ENCODE measurements at places on chromosomes 2 and 18. TPM values are rescaled to one million over a fixed set of nuclear protein-coding genes. Genes with fewer than 3 reads are reported as not detected.

DNA sequence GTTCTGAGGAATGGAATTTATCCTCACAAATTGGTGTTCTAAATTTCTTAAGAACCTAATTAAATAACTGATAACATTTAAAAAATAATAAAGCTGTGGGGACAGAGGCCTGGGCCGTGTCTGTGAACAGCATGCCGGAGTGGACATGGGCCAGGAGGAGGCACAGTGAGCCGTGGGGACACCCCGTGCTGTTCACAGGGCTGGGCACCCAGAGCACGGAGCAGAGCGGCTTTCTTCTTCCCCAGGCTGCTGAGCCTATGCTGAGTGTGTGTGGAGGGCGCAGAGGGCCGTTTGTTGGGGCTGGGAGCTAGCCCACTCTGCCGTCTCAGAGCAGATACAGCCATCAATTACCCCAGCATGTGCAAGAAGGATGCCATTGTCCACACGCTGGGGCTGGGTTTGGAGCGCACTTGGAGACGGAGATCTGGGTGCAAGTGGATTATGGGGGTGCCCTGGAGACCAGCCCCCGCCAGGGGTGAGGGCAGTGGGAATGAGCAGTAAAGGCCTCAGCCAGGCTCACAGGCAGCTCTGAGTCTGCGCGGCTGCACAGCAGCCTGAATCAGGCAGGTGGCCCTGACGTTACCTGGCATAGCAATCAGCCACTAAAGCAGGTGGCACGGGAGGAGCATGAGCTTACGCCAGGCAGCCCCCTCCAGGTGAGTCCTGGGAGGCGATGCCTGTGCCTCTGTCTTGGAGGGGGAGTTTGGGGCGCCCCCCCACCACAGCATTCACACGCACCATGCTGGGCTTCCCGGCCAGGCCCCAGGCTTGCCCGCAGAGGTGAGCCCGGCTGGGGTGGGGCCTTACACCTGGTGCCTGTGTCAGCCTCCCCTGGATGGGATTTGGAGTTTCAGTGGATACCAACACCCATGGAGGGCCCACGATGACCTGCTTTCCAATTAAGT is 52.1 kb upstream of the SLC66A3 start:
- no peaks in the 10 kb centered on the region for H3K36me3 ChIP-seq
- H3K4me3 ChIP-seq: no peak overlapping the region
- no peak overlapping the region for H3K27ac ChIP-seq
- H3K27me3 ChIP-seq: no peaks in the 10 kb centered on the region
- DNase-seq: no peak

GRCh38 chr2:178796079-178796677 is 11.0 kb downstream of the TTN start:
- H3K36me3 ChIP-seq: no peaks in the 10 kb centered on the region
- DNase-seq: no peak
- H3K4me1 ChIP-seq: no peaks in the 10 kb centered on the region
- H3K4me3 ChIP-seq: no peak overlapping the region

DNA sequence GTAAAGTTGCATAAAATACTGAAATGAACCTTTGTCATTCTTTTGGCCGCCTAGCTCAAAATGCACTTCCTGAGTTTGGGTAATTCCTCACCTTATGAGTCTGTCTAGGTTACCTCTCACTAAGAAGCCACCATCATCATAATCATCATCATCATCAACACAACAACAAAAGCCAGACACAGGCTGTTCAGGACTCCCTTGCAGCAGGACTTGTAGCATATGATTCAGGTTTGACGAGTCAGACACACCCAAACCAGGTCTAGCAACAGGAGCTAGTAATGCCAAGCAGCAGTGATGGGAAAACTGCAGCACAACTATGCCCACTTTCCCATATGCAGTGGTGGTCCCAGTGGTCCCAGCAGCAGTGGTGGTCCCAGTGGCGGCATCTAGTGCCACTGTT is 2.8 kb upstream of the SGO2 start:
- DNase-seq: peak; percentile 17
- peak overlapping the region; percentile 47 for H3K27ac ChIP-seq
- H3K36me3 ChIP-seq: no peaks in the 10 kb centered on the region
- H3K4me1 ChIP-seq: peaks cover 22% of the 10 kb centered on the region
- H3K4me3 ChIP-seq: no peak overlapping the region

GRCh38 chr2:191791953-191792560 is 54.8 kb downstream of the CAVIN2 start:
- no peaks in the 10 kb centered on the region for H3K4me1 ChIP-seq
- H3K27ac ChIP-seq: no peak overlapping the region
- no peak for DNase-seq
- H3K36me3 ChIP-seq: no peaks in the 10 kb centered on the region
- H3K4me3 ChIP-seq: no peak overlapping the region
- no peaks in the 10 kb centered on the region for H3K27me3 ChIP-seq

- no peaks in the 10 kb centered on the region for H3K4me1 ChIP-seq
- no peak overlapping the region for H3K4me3 ChIP-seq
- DNase-seq: no peak
- no peak overlapping the region for H3K27ac ChIP-seq
Observed at GRCh38 chr18:79916546-79917168, 34.8 kb downstream of the SLC66A2 start.

DNA sequence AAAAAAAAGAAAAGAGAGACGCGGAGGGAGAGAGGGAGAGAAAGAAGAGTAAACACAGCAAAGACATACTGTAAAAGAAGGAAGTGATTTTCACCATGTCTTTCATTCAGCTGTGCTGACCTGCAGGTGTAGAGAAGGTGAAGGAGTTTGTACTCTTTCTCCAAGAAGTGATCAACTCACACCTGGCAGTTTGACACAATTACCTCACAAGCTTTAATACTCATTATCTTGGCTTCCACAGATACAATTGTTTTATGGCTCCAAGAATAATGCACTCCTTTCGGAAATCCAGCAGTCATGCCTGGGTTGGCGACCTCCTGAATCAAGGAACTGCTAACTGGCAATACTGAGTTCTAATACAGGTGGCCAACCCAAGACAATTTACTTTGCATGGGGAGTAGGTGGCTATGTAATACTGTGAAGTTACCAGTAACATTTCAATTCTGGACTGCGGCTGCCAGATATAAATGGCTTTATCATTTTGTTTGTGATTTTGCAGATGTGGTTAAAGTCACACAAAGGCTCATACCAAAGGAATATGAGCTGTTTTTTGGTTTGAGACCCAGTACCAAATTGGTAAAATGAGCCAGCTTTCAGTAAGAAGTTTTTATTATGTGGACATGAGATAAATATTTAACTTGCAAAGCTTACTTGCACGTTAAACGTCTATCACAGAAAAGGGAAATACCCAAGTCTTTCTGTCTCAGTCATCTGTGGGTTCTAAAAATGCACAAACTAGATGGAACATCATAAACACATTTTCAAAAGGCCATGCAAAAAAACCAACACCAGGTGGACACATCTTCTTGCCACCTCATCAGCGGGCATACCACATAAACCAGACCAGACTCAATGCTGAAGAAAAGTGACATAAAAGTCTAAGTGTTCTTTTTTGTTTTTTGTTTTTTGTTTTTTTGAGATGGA is 69.3 kb downstream of the NCKAP5 start:
- no peak overlapping the region for H3K4me3 ChIP-seq
- peak; percentile 21 for DNase-seq
- H3K27me3 ChIP-seq: no peaks in the 10 kb centered on the region
- H3K36me3 ChIP-seq: no peaks in the 10 kb centered on the region
- peaks cover 23% of the 10 kb centered on the region for H3K4me1 ChIP-seq

DNA sequence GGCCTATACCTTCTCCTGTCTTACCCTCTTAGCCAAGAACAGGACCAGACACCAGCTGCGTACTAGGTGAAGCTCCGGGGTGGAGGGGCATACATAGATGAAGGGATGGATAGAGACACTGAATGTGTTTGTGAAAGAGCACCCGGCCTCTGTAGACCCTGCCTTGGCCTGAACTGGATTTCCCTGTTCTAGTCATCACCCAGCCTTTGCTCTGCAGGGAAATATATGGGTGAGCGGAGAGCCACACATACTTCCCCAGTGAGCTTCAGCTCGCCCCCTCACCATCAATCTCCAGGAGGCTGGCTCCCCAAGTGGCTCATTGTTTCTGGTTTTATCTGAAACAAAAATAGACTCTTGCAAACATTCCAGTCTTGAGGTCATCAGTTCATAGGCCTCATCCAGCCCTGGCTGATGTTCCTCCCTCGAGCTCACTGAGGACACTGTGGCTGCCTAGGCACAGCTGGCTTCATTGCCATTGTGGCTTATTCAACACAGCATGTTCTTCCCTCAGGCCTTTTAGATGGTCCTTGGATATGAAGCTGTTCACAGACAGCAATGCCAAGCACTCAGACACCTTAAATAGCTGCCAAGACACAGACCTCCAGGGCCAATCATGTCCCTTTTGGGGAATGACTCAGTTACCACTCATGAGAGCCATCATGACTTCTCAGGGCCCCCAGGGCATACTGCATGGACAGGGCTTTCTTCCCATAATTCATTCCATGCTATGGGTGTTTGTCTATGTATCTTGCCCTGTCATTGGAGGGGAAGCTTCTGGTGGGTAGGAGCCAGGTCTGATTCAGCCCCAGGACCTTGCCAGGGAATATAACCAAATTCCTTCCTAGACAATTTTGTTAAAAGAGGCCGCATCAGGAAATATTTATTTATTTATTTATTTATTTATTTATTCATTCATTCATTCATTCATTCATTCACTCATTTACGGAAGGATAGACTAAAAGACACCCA is 82.4 kb downstream of the TTC32 start:
- no peak overlapping the region for H3K27ac ChIP-seq
- no peak for DNase-seq
- H3K4me3 ChIP-seq: no peak overlapping the region
- no peaks in the 10 kb centered on the region for H3K27me3 ChIP-seq
- H3K36me3 ChIP-seq: no peaks in the 10 kb centered on the region
- no peaks in the 10 kb centered on the region for H3K4me1 ChIP-seq

DNA sequence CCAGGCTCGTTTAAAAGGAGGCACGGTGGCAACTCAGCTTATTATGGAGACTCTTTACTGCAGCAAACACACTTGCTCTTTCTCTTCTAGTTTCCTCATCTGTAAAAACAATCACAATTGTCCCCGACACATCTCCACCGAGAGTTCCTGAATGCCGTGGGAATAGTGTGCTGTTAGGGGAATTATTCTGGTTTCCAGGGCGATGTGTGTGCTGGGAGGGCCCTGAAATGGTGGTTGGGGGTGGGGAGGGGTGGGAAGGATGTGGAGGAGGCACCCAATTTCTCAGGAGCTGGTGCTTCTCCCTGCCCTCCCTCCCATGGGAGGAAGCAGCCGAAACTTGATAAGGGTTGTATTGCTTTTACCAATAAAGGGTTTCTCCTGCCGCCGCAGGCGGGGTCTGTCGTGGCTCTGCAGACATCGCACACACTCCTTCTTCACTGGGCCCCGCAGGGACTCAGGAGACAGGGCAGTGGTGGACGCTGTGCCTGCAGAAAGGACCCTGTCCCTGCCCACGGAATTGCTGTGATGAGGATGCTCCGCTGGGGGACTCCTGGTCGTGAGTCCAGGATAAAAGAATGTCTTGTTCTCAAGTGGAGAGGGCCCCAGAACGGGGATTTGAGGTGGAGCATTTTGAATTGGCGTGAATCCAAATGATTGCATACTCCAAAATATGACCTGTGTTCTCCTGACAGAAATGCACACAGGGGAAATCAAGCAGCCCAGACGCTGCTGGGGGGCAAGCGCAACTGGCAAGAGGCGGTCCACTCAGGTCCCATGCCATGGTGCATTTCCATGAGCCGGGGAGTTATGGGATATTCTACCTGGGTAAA is 119.2 kb downstream of the ACKR3 start:
- no peaks in the 10 kb centered on the region for H3K27me3 ChIP-seq
- H3K27ac ChIP-seq: no peak overlapping the region
- no peaks in the 10 kb centered on the region for H3K4me1 ChIP-seq

- H3K27ac ChIP-seq: no peak overlapping the region
- H3K27me3 ChIP-seq: no peaks in the 10 kb centered on the region
- H3K4me1 ChIP-seq: no peaks in the 10 kb centered on the region
- no peaks in the 10 kb centered on the region for H3K36me3 ChIP-seq
Observed at GRCh38 chr18:27582760-27583412, 397.8 kb upstream of the CHST9 start.

GRCh38 chr2:241334813-241335212 is 19.1 kb downstream of the SEPTIN2 start:
- no peak for DNase-seq
- peaks cover 49% of the 10 kb centered on the region for H3K36me3 ChIP-seq
- no peak overlapping the region for H3K4me3 ChIP-seq
- no peaks in the 10 kb centered on the region for H3K27me3 ChIP-seq
- no peaks in the 10 kb centered on the region for H3K4me1 ChIP-seq

- H3K4me1 ChIP-seq: no peaks in the 10 kb centered on the region
- H3K27me3 ChIP-seq: no peaks in the 10 kb centered on the region
- no peak for DNase-seq
- no peak overlapping the region for H3K4me3 ChIP-seq
Observed at GRCh38 chr2:215274829-215275228, 37.0 kb upstream of the ATIC start.

DNA sequence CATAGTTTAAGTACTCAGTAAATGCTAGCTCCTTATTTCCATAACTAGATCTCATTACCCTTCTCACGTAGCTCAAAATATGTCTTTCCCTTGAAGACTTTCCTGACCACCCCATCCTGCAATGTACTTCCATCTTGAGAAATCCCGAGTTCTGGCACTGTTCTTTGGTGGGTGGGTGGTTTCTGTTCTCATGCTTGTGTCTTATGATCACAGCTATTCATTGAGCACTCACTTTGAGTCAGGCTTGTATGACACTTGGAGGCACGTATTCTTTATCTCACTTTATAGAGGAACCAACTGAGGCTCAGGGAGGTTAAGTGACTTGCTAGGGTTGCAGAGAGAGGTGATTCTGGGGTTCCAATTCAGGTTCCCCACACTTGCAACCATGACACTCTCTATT is 9.0 kb upstream of the CLIP4 start:
- H3K4me3 ChIP-seq: no peak overlapping the region
- H3K4me1 ChIP-seq: no peaks in the 10 kb centered on the region
- H3K36me3 ChIP-seq: no peaks in the 10 kb centered on the region
- no peaks in the 10 kb centered on the region for H3K27me3 ChIP-seq
- no peak overlapping the region for H3K27ac ChIP-seq

GRCh38 chr2:120436460-120436739 is 90.5 kb downstream of the INHBB start:
- H3K27ac ChIP-seq: no peak overlapping the region
- peaks cover 21% of the 10 kb centered on the region for H3K27me3 ChIP-seq
- DNase-seq: no peak
- H3K36me3 ChIP-seq: no peaks in the 10 kb centered on the region
- no peaks in the 10 kb centered on the region for H3K4me1 ChIP-seq

DAPL1 gene
- total RNA-seq: not detected

ACMSD gene
- not detected for total RNA-seq

DSEL gene
- 5.1 TPM for total RNA-seq

MARCO gene
- total RNA-seq: 1.9 TPM

RAD51AP2 gene
- not detected for total RNA-seq
